ENCODE measurements at places on chromosomes 1 and 21.

- H3K27ac ChIP-seq, result no peak overlapping the region
- H3K4me1 ChIP-seq, result no peaks in the 10 kb centered on the region
- no peaks in the 10 kb centered on the region for H3K36me3 ChIP-seq
- H3K4me3 ChIP-seq, result no peak overlapping the region
Observed at GRCh38 chr1:203598752-203599151, 27.9 kb upstream of the ATP2B4 start.

DNA sequence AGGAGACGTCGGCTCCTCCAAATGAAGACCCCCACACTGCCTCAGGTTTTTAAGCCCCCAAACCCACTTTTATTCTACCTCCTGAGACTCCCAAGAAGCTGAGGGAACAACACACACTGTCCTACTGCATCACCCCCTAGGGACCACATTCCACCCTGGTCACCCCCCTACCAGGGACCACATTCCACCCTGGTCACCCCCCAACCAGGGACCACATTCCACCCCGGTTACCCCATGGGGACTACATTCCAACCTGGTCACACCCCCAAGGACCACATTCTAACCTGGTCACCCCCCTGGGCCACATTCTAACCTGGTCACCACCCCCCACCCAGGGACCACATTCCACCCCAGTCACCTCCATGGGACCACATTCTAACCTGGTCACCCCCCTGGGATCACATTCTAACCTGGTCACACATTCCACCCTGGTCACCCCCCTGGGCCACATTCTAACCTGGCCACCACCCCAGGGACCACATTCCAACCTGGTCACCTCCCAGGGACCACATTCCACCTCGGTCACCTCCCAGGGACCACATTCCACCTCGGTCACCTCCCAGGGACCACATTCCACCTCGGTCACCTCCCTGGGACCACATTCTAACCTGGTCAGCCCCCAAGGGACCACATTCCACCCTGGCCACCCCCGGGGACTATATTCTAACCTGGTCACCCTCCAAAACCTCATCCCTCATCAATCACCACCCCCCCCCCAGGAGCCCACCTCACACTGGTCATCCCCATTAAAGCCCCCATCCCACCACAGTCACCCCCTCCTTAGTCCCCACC lies 587.6 kb downstream of the NPHP4 start:
- H3K4me1 ChIP-seq, result no peaks in the 10 kb centered on the region
- H3K27me3 ChIP-seq, result no peaks in the 10 kb centered on the region
- H3K36me3 ChIP-seq, result no peaks in the 10 kb centered on the region
- no peak overlapping the region for H3K4me3 ChIP-seq

DNA sequence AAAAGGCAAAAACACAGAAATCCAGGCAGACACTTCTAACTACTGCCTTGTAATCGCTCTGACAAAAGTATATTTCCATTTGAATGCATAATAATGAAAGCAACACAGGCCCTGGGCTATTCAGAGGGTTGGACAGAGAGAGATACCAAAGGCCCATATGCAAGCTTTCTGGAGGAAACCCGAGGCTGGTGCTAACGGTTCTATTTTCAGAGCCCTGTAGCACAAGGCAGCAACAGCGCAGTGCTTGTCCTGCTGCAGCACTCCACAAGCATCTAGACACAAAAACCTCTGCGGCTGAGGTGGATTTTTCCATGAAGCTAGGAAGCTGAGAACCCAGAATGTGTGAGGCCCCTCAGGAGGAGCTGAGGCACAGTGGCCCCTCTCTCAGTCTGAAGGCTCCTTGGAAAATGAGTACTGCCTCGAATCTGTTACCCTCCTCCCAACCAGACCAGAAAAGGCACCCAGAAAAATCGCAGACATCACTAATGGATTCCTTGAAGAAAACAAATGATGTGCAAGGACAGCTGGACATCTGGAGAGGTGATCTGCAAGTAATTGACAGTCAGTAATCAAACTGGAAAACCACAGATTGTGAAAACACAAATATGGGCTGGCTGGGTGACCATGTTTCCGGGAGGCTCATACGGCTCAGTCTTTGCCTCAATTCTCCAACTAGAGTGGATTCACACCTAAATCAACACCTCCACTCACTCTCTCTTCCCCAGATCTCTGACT lies 54.0 kb downstream of the COLGALT2 start:
- no peak overlapping the region for H3K27ac ChIP-seq
- no peak overlapping the region for H3K4me3 ChIP-seq
- H3K36me3 ChIP-seq, result no peaks in the 10 kb centered on the region
- no peak for DNase-seq
- no peaks in the 10 kb centered on the region for H3K4me1 ChIP-seq

- no peak for DNase-seq
- H3K4me1 ChIP-seq, result no peaks in the 10 kb centered on the region
- no peaks in the 10 kb centered on the region for H3K27me3 ChIP-seq
Observed at GRCh38 chr1:198986036-198986435, 347.2 kb downstream of the PTPRC start.

DNA sequence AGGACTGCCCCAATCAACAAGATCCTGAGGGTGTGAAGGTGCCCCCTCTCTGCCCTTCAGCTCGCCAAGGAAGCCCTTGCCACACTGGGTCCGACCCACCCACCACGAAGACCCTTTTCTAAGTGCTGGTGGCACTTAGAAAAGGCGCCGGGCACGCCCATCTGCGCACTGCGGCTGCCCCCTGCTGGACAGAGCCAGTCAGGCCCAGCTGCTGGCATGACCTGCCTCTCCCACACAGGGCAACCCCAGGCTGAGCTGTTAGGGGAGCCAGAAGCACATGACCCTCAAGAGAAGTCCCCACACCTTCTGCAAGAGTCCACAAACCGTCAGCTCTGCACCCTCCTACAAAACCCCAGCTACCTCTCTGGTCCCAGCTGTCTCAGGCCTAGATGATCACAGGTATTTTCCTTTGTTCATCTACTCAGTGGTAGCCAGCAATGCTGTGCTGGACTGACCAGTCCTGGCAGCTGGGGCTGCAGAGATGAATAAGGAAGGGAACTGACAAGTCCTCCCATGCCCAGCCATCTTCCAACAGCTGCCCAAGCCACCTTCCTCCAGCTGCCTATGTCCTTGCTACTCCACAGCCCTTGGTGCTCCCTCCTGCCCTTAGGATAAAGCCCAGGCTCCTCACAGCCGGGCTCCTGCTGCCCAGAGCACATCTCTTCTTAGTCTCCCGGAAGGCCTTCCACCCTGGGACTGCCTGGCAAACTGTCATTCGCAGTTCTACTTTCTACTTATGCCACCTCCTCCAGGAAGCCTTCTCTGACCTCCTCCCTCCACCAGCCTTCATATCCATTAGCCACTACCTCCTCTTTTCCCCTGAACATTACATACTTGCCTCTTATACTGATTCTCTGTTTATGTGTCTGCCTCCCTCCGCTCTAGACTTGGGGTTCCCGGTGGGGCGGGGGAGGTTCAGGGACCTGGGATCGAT lies 39.8 kb upstream of the ZC3H12A start:
- peaks cover 16% of the 10 kb centered on the region for H3K27me3 ChIP-seq
- no peak overlapping the region for H3K27ac ChIP-seq
